ENCODE measurements at places on chromosomes 1 and 21. TPM values are rescaled to one million over a fixed set of nuclear protein-coding genes. Genes with fewer than 3 reads are reported as not detected.

DNA sequence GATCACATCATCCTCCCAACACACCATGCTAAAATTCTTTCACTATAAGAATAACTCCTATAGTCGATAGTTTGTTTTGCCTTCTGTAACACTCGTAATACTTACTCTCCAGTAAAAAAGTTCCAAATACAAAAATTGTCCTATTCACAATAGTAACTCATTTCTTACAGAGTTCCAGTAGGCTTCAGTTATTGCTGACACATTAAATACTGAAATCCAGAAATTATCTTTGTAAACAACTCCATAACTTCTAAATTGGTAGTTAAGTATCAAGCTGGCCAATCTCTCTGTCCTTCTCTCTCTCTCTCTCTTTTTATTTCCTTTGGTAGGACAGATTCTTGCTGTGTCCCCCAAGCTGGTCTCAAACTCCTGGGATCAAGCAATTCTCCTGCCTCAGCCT lies 49.6 kb upstream of the FOXD3 start:
- no peaks in the 10 kb centered on the region for H3K36me3 ChIP-seq
- peaks cover 41% of the 10 kb centered on the region for H3K27me3 ChIP-seq
- no peak for DNase-seq
- no peaks in the 10 kb centered on the region for H3K4me1 ChIP-seq
- no peak overlapping the region for H3K4me3 ChIP-seq

The FAM131C gene
- total RNA-seq = 0.73 TPM

The ST6GALNAC3 gene
- 7.3 TPM for total RNA-seq

DNA sequence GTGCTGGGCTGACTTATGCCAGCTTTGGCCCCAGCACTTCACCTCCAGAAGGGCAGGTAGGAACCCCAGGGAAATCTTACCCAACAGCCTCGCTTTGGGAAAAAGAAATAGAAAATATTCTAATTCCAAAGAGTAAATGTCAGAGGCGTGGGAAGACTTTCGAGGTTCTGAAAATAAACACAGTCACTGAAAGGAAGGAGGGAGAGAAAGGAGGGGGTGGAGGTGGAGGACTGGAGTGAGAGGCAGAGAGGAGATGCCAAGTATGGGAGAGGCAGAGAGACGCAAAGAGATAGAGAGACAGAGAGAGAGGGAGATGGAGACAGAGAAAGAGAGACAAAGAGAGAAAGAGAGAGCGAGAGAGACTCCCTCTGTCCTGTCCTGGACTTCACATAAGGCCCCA lies 395.0 kb downstream of the PTPRU start:
- peaks cover 22% of the 10 kb centered on the region for H3K4me1 ChIP-seq
- peak; percentile 27 for DNase-seq
- H3K36me3 ChIP-seq = no peaks in the 10 kb centered on the region
- no peak overlapping the region for H3K4me3 ChIP-seq

The ACP6 gene
- 12.6 TPM for total RNA-seq

- no peak overlapping the region for H3K27ac ChIP-seq
- H3K4me3 ChIP-seq = no peak overlapping the region
- no peaks in the 10 kb centered on the region for H3K36me3 ChIP-seq
Measured at GRCh38 chr1:10751160-10751559, 45.3 kb downstream of the CASZ1 start.

The CFAP107 gene
- not detected for total RNA-seq

The NR1I3 gene
- not detected for total RNA-seq

The FH gene
- total RNA-seq = 65.5 TPM

GRCh38 chr1:198778049-198778448 lies 139.2 kb downstream of the PTPRC start:
- H3K27ac ChIP-seq = no peak overlapping the region

GRCh38 chr1:228944935-228945371 lies 209.7 kb downstream of the RHOU start:
- DNase-seq = no peak
- peaks cover 7% of the 10 kb centered on the region for H3K27me3 ChIP-seq
- H3K4me3 ChIP-seq = no peak overlapping the region
- H3K4me1 ChIP-seq = peaks cover 3% of the 10 kb centered on the region

DNA sequence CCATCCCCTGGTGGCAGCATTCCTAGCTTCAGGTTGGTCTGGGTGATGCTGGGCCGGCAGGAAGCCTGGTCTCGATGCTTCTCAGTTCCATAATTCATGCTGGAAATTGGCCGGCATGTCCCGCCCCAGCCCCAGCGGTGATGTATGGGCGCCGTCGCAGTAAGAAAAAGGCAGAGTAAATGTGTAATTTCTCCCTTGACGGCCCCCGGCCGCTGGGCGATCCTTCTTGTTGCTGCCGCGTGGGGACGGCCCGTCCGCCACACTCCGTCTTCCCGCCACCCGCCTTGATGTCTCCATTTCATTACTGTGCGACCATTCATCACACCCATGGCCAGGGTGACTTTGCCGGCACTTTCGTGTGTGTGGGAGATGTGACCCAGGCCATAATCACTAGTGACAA lies 8.5 kb downstream of the DMAP1 start:
- H3K4me3 ChIP-seq = no peak overlapping the region
- H3K4me1 ChIP-seq = no peaks in the 10 kb centered on the region
- DNase-seq = no peak

The CRNN gene
- not detected for total RNA-seq

DNA sequence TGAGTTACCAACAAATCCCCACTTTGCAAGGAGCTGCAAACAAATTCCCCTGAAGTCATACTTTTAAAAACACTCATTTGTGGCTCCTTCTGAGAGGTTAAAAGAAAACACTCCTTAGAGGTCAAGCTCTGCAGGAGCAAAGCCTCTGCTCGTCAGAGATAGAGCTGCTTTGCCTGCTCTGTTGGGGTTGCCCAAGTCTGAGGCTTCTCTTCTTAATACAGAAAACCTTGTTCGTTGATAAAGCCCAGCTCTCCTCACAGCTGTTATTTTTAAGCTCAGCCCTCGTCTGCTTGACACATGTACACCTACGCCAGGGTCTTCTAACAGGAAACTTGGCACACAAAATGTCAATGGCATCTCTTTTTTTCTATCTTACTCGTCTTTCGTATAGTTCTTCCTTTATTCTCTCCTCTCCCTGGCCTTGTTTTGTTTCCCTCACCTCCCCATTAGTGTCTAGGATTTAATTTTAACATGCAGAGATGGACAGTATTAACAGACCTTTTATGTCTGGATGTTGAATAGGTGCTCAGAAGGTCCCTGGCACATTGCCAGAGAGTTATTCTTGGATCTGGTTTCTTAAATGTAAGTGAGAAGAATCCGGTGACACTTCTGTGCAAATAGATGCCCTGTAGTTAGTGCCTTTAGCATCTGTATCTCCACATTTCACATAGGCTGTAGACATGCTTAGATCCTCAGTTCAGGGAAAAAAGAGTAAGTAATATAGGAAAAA lies 86.0 kb downstream of the LRRC53 start:
- no peak overlapping the region for H3K4me3 ChIP-seq
- no peak for DNase-seq
- H3K27me3 ChIP-seq = no peaks in the 10 kb centered on the region
- H3K27ac ChIP-seq = no peak overlapping the region

GRCh38 chr1:82371844-82372498 lies 571.2 kb downstream of the ADGRL2 start:
- peak overlapping the region; percentile 39 for H3K27ac ChIP-seq
- no peak for DNase-seq
- H3K27me3 ChIP-seq = no peaks in the 10 kb centered on the region
- peaks cover 22% of the 10 kb centered on the region for H3K4me1 ChIP-seq
- H3K4me3 ChIP-seq = no peak overlapping the region

The PBXIP1 gene
- 92.6 TPM for total RNA-seq

- peak overlapping the region; percentile 95 for H3K4me3 ChIP-seq
- no peaks in the 10 kb centered on the region for H3K27me3 ChIP-seq
- no peak for DNase-seq
- peak overlapping the region; percentile 97 for H3K27ac ChIP-seq
- H3K4me1 ChIP-seq = peaks cover 23% of the 10 kb centered on the region
Measured at GRCh38 chr1:27772036-27772931, 735 bp upstream of the STX12 start.

GRCh38 chr1:206737729-206738201 lies 32.8 kb upstream of the IL19 start:
- H3K27me3 ChIP-seq = no peaks in the 10 kb centered on the region
- H3K4me3 ChIP-seq = no peak overlapping the region
- H3K27ac ChIP-seq = no peak overlapping the region
- peaks cover 5% of the 10 kb centered on the region for H3K36me3 ChIP-seq
- H3K4me1 ChIP-seq = peaks cover 16% of the 10 kb centered on the region

- H3K27me3 ChIP-seq = no peaks in the 10 kb centered on the region
- DNase-seq = no peak
- H3K36me3 ChIP-seq = no peaks in the 10 kb centered on the region
Measured at GRCh38 chr1:203451836-203452784, 23.5 kb upstream of the PRELP start.

GRCh38 chr1:177591155-177591554 lies 378.7 kb downstream of the SEC16B start:
- no peaks in the 10 kb centered on the region for H3K36me3 ChIP-seq
- no peak overlapping the region for H3K27ac ChIP-seq
- no peak for DNase-seq

DNA sequence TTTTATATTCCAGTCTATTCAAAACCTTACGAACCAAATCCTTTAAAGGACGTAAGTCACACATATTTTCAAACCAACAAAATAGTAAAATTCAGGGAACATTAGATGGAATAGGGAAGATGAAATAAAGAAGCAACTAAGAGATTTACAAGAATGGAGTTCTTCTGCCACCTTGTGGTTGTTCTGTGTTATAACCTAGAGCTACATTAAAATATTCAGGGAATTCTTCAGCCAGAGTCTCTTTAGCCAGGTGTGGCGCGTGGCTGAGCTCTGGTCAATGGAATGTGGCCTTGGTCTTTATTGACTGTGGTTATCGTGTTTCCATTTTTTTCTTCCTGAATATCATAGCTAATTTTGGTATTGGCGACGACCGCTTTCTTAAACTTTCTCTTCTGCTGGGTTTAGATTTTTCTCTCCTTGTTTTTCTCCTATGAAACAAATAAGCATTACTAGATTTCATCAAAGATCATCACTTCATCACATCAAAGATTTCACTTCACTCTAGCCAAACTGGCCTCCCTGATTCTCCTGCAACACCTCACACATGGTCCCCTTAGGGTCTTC lies 221.3 kb downstream of the MRPL39 start:
- no peaks in the 10 kb centered on the region for H3K27me3 ChIP-seq

The RIPK4 gene
- total RNA-seq = 2.4 TPM

GRCh38 chr1:220887202-220887519 lies 7.9 kb downstream of the HLX start:
- H3K27ac ChIP-seq = no peak overlapping the region
- no peak for DNase-seq
- no peaks in the 10 kb centered on the region for H3K36me3 ChIP-seq
- H3K4me3 ChIP-seq = peak overlapping the region; percentile 19
- peaks cover 98% of the 10 kb centered on the region for H3K27me3 ChIP-seq
- H3K4me1 ChIP-seq = peaks cover 17% of the 10 kb centered on the region

DNA sequence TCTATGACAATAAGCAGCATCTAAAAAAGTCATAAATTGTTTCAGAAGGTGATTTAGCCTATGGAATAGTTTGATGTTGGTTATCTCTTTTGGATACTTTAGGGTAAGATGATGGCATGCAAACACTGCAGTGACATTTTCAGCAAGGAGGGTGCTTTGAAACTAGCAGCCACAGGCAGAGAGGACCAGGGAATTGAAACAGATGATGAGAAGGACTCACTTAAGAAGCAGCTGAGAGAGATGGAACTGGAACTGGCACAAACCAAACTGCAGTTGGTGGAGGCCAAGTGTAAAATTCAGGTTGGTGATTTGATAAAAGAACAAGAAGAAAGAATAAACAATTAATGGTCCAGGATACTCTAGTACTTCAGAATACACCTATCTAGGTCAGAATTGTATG lies 11.2 kb upstream of the CACYBP start:
- no peak for DNase-seq
- no peak overlapping the region for H3K4me3 ChIP-seq

DNA sequence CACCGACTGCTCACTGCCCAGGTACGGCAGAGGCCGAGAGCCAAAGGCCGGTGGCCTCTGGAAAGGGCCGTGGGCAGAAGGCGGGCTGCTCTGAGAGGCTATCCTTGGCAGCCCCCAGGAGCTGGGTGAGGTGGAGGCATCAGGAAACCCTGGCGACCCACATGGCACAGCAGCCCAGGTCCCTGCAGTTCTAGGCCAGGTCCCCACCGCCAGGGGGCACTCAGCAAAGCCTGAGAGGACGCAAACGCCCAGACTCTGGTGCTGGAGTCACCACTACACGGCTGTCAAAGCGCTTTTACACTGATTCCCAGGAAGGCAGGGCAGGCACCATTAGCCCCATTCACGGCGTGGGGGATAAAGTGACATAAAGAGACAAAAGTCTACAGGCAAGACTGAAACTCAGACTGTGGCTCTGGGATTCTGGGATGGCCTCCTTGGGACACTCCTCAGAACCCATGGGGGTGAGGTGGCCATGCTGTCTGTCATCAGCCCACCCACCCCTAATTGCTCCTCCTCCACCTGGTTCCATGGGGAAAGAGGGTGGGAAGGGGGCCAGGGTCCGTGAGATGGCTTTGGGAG lies 4.9 kb downstream of the PLEKHG5 start:
- H3K27ac ChIP-seq = peak overlapping the region; percentile 71
- no peaks in the 10 kb centered on the region for H3K27me3 ChIP-seq
- no peaks in the 10 kb centered on the region for H3K36me3 ChIP-seq
- peak; percentile 95 for DNase-seq
- H3K4me3 ChIP-seq = peak overlapping the region; percentile 72

GRCh38 chr1:94633051-94633450 lies 91.5 kb upstream of the F3 start:
- H3K27me3 ChIP-seq = no peaks in the 10 kb centered on the region
- peak overlapping the region; percentile 0 for H3K27ac ChIP-seq
- no peak for DNase-seq
- H3K4me3 ChIP-seq = no peak overlapping the region
- H3K36me3 ChIP-seq = peaks cover 4% of the 10 kb centered on the region

The EVA1B gene
- 115 TPM for total RNA-seq

- H3K36me3 ChIP-seq = peaks cover 68% of the 10 kb centered on the region
- H3K27ac ChIP-seq = peak overlapping the region; percentile 8
- H3K4me3 ChIP-seq = no peak overlapping the region
- DNase-seq = no peak
- H3K4me1 ChIP-seq = peaks cover 10% of the 10 kb centered on the region
Measured at GRCh38 chr1:77958391-77958790, 20.5 kb downstream of the FUBP1 start.

The AADACL3 gene
- total RNA-seq = not detected
